ENCODE measurements at places on chromosomes 3 and 15. TPM values are rescaled to one million over a fixed set of nuclear protein-coding genes. Genes with fewer than 3 reads are reported as not detected.

GRCh38 chr3:128316481-128316891 lies 150.2 kb downstream of the DNAJB8 start:
- no peak for ATAC-seq

GRCh38 chr3:141454906-141455602 lies 31.8 kb upstream of the RASA2 start:
- peak; percentile 53 for ATAC-seq

ZBBX gene
- not detected for total RNA-seq

GRCh38 chr3:110267304-110267845 lies 804.2 kb upstream of the NECTIN3 start:
- no peak for ATAC-seq

GRCh38 chr15:57190208-57190607 lies 186.1 kb upstream of the CGNL1 start:
- no peak for ATAC-seq

DNA sequence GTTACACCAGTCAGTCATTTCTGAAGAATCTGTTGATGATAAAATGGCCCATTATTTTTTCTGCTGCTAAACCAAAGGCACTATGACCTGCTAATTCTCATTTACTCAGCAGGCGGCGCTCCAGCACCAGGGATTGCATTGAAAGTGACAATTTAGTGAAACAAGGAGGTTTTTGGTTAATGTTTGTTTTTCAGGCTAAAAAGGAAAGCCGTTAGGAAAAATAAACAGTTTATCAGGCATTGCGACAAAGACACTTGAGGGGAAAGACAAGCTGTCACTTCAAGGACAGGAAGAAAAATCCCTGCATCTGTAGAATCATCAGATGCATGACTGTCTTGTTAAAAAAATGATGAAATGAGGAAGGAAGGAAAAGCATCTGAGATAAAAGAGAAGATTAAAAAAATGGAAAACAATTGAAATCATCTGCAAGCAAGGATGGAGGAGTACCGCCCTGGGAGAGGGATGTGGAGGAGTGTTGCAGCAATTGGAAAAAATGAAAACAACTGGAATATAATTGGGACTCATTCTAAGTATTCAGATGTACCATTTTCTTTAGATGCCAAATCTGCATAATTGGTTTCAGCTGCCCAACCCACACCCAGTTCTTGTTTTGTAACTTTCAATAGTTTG lies 54.0 kb downstream of the NR1D2 start:
- ATAC-seq, result no peak

DNA sequence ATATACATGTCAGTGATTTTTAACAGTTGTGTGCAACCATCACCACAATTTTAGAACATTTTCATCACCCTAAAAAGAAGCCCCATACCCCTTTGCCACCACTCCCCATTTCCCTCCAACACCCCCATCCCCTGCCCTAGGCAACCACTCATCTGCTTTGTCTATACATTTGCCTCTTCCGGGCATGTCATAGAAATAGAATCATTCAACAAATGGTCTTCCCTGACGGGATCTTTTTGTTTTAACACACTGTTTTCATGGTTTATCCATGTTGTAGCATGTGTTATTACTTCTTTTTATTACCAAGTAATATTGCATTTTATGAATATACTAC lies 4.0 kb downstream of the VILL start:
- ATAC-seq, result no peak

GRCh38 chr3:28547677-28548076 lies 199.1 kb upstream of the AZI2 start:
- ATAC-seq, result no peak

- no peak for ATAC-seq
These were observed 4.4 kb upstream of the DNAJB8 start for GRCh38 chr3:128471110-128471509.

CPNE9 gene
- not detected for total RNA-seq

DNA sequence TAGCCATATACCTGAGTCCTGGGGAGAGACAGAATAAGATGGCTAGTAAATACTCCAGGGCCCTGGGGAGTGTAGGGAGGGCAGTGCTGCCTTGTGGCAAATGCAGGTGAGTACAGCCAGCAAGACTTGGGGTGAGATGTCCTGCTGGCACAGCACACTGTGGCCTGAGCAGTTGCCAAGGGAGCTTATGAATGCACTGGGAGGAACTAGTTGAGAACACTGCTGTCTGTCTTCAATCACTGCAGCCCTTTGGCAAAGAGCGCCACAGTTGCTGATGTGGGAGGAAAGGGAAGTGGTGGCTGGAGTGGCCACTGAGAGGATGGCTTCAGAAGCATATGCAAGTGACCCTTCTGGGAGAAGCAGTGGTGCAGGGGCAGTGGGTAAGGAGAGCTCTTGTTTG lies 264.6 kb downstream of the RORA start:
- peak; percentile 31 for ATAC-seq

DNA sequence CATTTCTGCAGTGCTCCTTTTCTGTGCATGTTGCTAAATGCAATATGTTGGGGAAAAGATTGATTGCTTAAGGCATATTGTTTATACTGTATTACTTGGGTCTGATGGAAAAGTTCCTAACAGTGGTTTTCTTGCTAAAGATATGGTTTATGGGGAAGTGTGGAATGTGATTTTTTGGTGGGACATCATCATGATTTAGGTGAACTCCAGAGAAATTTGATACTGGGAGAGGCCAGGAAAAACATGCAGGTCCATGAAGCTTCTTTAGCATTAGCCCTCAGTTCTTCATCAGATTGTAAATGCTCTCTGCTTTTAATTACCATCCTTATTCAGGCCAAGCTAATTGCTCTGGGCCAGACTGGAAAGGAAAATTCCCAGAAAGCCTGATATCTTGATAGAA lies 147.5 kb downstream of the LRTM1 start:
- ATAC-seq, result no peak

NAA50 gene
- 161 TPM for total RNA-seq

DNA sequence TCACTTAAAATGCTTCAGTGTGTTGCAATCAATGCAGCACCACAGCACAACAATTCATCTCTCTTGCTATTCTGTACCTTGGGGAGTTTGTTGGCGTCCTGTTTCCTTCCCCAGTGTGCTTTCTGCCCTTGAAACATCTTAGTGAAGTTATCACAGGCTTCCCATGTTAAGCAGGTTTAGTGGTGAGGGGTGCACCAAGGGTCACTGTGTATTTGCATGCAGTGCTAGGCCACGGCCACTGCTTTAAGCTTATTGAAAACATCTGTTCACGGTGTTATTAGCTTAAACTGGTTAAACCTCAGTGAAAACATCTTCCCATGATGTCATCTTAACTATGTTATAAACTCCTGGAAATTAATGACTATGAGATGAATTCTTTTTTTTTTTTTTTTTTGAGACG lies 217.3 kb upstream of the GOLIM4 start:
- no peak for ATAC-seq

GRCh38 chr3:165742351-165742750 lies 94.9 kb downstream of the BCHE start:
- ATAC-seq, result no peak

RSL24D1 gene
- total RNA-seq, result 50.1 TPM

CLRN1 gene
- total RNA-seq, result not detected

DNA sequence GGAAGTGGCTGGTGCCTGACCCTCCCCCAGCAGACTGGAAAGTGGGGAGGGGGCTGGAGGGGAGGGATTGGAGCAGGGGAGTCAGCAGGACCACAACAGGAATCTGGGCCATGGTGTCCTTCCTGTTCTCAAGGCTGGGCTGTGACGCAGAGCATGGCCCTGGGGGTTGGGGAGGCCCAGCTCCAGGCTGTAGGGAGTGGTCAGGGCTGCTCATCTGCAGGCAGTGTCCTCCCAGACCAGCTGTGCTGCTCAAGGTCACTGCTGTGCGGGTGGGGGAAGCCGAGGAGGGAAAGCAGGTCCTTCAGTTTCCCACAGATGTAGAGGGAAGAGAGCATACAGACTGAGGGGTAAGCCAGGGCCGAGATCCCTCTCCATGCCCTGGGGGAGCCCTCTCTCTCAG lies 40.7 kb downstream of the CYP11A1 start:
- ATAC-seq, result peak; percentile 42

DNA sequence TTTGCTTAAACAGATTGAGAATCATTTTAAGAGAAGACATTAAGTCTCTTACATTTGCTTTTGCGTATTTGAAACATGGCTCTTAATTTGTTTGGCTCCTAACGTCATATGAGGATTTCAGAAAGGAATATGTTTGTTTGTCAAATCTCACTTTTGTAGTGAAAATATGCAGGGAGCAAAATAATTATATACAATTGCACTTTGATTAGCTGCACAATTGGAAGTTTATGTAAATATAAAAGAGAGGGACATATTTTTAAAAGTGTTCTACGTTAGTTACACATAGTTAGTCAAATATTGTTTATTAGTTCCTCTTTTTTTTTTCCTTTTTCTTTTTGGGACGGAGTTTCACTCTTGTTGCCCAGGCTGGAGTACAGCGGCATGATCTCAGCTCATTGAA lies 42.7 kb upstream of the GOLIM4 start:
- ATAC-seq, result no peak

- ATAC-seq, result no peak
These were observed 72.9 kb downstream of the ATP8B4 start for GRCh38 chr15:50046159-50046558.

GRCh38 chr3:74089814-74090213 lies 465.1 kb upstream of the PDZRN3 start:
- ATAC-seq, result no peak

DNA sequence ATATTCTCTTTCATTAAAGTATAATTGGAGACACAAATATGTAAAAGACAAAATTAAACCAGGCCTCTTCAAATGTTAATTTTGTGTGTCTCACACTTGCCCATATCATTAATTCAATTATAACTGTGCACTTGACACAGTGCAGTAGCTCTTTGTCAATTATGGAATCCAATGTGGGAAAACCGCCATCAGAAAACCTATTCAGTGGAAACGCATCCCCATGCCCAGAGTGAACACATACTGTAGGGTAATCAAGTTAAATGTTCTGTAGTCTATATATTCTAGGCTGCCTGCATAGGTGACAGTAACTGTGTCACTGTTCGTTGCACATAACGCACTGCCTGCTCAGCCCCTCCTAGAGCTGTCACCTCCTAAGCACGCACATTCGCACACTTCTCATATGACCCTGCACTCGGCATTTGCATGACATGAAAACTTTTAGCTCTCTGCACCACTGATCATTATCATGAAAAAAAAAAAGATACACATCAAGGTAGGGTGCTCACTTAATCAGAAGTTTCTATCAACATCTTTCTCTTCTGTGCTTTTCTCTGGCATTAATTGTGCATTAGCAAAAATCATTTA lies 63.2 kb downstream of the MEIS2 start:
- no peak for ATAC-seq

DNA sequence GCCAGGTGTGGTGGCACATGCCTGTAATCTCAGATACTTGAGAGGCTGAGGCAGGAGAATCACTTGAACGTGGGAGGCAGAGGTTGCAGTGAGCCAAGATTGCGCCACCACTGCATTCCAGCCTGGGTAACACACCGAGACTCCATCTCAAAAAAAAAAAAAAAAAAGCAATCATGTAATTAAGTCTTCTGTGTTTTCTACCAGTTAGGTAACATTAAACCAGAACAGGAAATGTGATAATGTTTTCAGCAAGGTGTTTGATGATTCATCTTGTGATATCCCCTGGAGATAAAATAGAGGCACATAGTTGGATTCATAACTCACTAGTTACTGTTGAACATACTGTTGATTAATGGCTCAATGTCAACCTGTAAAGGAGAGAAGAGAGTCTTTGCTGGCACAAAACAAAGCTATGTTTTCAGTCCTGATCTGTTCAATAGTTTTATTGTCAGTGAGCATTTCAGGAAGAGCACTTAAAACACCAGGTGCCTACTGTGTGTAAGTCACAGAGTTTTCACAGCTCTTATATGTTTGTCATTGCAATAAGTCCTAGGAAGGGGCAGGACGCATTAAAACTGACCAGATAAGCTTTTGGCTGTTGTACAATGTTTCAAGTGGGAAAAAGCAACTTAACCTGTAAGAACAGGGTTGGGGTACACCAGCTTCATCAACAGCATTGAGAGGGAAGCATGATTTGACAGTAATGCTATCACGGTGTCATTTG lies 19.5 kb downstream of the DNAJB11 start:
- no peak for ATAC-seq

- ATAC-seq, result no peak
These were observed 67.6 kb downstream of the DCLK3 start for GRCh38 chr3:36696799-36697198.

ANXA2 gene
- total RNA-seq, result 467 TPM

C3orf85 gene
- total RNA-seq, result not detected

MINAR1 gene
- total RNA-seq, result 0.16 TPM

DNA sequence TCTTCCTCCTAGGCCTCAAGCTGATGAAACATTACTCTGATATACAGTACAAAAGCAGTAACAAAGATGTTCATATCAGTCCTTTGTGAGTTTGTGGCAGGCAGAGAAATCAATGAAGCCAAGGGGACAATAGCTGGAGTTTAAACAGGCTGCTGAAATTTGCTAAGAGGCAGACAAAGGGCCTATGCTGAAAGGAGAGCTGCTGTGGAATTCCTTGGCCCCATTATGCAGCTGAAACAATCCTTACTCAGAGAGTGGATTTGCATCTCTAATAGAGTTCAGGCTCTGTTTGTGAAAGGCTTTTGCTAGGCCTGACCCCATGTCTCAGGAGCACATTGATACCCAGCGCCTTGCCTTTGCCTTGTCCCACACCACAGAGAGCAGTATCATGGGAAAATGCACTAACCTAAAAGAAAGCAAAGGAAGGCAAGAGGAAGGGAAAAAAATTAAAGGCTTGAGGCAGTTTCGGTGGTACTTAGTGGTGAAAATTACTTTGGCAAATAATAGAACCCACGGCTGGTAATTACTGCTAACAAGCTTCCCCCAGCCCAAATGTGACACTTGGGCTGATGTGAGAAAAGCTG lies 195.0 kb upstream of the EPHA3 start:
- no peak for ATAC-seq

GRCh38 chr15:21261965-21262850 lies 178.1 kb downstream of the POTEB3 start:
- no peak for ATAC-seq

TEX9 gene
- 4.6 TPM for total RNA-seq
